Stimulated activated CD8-positive, alpha-beta memory T cell treated with anti-CD3 and anti-CD28 coated beads, Interleukin-7, amount 100 ng/mL, for 1 hour (primary cell): ENCODE measurements at places on chromosomes 4 and X.

DNA sequence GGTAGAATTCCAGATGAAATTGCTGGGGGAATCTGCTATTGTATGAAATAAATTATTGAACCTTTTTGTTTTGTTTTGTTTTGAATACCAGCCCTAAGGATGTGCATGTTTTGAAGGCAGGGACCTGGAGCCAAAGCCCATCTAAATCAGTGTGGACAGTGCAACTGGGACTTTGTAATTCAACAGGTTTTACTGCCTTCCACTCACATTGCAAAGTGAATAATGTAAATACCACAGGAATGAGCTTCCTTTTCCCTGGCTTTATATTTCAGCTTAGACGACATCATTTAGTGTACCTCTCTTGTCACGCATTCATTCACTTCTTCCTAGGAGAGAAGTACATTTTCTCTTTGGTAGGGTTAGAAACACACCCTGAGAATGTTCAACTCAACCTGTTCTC lies 795.0 kb downstream of the CENPC start:
- no peak for DNase-seq

DNA sequence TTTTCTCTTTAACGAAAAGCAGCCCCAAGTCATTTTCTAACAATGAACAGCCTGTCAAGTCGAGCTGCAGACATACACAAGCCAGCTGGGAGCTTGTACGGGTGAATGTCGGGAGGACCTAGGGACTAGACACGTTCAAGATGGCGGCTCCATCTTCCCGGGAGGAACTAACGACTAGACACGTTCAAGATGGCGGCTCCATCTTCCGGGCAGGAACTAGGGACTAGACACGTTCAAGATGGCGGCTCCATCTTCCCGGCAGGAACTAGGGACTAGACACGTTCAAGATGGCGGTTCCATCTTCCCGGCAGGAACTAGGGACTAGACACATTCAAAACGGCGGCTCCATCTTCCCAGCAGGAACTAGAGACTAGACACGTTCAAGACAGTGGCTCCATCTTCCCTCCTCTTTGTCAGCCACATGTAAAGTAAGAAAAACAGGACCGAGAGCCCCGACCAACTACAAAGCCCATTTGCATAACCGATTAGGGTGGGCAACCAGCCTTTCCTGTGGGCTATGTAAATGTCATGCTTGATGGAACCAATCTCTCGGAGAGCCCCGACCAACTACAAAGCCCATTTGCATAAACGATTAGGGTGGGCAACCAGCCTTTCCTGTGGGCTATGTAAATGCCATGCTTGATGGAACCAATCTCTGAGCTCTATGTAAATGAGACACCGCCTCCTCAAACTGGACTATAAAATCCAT lies 175.5 kb downstream of the DHRSX start:
- no peak for DNase-seq

DNA sequence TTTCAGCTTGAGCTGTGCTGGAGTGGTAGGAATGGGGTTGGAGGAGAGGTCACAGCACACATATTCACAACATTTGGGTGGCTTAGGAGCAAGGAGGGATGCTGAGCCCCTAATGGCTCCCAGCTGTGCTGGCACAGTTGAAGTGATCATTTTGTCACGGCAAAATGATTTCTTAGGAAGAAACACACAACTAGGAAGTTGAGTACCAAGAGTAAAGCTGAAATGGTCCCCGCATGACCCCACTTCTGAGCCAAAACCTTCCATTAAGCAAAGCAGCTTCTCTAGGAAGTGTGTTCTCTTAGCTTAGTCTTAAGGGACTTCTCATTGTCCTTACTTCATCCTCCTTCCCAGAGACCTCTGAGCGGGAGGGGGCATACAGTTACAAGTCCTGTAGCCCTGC lies 12.6 kb downstream of the CAPN6 start:
- no peak for DNase-seq

DNA sequence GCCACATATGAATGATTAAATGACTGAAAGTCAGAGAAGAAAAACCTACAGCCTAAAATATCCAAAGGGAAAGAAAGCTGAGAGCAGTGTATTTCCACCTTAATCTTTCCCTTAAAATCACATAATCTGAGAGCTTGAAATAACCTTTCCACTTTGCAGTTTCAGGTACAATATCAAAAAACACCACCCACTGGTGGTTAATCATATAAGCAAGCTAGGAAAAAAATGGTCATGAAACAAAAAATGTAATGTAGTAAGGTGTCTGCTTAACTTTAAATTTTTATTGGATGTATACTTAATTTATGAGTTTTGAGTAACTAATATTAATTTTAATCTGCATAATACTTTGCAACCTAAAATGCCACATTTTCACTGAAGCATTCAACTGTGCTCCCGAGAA lies 3.2 kb downstream of the PRDM5 start:
- DNase-seq: no peak

GRCh38 chrX:143757887-143758286 lies 37.3 kb upstream of the SPANXN2 start:
- no peak for DNase-seq

DNA sequence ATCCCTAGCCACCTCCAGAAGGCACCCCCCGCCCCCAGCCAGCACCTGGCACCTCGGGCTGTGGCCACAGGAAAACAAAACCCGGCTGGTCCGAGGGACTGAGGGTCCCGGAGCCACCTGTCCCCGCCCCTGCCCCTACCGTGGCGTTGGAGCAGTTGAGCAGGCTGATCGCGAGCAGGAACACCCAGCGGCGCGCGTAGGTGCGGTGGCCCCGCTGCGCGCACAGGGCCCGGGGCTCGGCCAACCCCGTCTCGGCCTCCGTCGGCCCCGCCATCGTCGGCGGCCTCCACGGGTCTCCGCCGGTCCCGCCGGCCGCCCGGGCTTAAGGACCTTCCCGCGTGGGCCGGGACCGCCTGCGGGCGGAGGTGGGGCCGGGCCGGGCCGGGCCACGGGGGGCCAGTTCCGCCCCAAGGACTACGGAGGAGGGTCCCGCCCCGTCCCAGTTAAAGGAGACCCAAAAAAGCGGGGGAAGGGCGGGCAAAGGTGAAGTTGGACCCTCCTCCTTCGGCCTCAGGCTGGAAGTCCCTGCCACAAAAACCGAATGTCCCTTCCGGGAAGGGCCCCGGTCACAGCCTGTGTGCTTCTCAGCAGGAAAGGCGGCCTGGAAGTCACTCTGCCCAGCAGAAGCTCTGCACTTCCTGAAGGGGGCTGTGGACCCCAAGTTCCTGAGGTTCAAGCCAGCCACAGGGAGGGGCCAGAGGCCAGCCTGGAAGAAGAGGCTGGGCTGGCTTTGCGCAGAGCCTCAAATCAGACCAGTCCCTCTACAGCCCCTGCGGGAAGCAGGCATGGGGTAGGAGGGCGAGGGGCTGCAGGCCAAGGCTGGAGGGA lies at the start of gene SLC49A3:
Gene SLC49A3, minus strand, starts transcription at position 298 of the 828 bp plus-strand sequence. Its CDS starts 24 bp downstream, at position 274.
- DNase-seq: no peak
